ENCODE measurements at places on chromosomes 12 and 14.

GRCh38 chr12:118982984-118983761 lies 1.8 kb downstream of the SRRM4 start:
- DNase-seq = no peak

- no peak for DNase-seq
Measured at GRCh38 chr14:89401241-89401640, 15.8 kb downstream of the FOXN3 start.

DNA sequence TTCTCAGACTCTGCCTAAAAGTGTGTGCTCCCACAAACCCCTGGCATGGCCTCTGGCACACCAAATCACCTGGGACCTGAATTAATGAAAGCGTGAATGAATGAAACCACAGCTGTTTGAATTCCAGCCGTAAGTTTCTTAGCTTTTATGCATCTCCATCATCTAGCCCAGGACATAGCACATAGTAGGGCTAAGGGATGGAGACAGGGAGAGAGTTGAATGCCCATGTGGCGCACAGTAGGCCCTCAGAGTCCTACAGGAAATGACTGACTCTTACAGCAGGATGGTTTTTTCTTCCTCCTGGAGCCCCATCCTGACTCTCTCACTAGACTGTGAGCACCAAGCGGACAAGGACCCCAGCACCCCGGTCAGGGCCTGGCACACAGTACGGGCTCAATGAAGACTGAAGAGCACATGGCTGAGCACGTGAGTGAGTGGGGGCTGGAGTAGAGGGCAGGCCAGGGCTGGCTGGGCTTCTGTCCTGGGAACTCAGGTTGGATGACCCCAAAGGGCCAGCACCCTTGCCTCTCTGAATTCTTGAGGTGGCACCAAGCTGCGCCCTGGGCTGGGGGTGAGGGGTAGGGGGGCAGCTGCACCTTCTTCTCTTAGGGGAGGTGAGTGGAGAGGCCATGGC lies 351.3 kb downstream of the MED13L start:
- no peak for DNase-seq

GRCh38 chr12:27055966-27056365 lies 26.4 kb downstream of the C12orf71 start:
- DNase-seq = no peak

- DNase-seq = no peak
Measured at GRCh38 chr12:53618275-53618674, 7.9 kb downstream of the ATF7 start.

- no peak for DNase-seq
Measured at GRCh38 chr12:89413234-89413633, 60.9 kb upstream of the DUSP6 start.

DNA sequence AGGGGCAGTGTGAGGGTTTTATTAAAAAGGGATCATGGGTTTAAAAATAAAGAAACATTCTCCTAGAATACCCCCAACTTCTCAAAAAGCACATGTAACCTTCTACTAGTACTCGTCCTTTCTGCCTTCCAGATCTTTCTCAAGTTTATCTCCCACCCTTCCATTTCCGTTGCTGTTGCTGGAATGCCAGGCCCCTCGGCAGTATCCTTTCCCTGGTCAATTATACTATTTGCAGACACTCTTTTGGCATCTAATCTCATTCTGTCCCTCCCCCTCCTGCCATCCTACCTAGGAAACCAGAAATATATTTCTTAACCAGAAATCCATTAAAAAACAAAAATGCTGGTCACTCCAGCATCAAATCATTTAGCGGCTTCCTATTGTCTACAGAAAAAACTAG lies 198.2 kb upstream of the ATP2B1 start:
- DNase-seq = no peak

GRCh38 chr12:85489194-85489593 lies 209.2 kb downstream of the ALX1 start:
- DNase-seq = no peak

GRCh38 chr12:101875162-101875561 lies 2.2 kb upstream of the DRAM1 start:
- no peak for DNase-seq

- DNase-seq = no peak
Measured at GRCh38 chr12:115297445-115297844, 613.5 kb upstream of the TBX3 start.

GRCh38 chr12:118307069-118307954 lies 65.4 kb downstream of the TAOK3 start:
- DNase-seq = no peak

DNA sequence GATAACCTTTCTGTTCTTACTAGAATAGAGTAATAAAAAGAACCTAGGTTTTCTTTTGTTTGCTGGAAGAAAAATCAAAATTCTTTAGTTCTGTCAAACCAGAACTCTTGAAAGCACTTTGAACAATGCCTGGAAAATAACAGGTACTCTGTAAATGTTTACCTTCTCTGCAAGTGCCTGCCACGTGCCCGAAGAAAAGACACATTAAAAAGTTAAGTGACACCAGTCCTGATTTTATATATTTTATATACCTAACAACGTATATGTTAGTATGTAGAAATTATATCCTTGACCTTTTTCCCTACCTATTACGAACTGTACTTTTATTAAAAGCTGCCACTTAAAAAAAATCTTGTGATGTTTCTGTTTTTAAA lies 976 bp downstream of the THAP2 start:
- no peak for DNase-seq

DNA sequence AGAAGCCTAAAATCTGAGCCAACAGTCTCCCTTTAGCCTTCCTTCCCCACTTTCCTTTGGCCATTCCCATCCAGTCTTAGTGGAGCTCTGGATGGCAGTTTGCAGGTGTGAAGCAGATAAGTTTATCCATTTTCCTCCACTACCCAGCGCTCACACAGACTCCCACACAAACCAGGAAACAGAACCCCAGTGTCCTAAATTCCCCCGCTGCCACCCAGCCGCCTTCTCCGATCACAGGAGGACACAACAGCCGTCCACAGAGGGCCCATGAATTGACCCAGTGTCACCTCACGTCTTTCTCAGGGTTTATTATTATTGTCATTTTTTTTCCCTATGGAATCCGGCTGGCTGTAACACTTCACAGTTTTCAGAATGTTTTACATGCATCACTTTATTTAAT lies 16.4 kb downstream of the CD9 start:
- DNase-seq = no peak

DNA sequence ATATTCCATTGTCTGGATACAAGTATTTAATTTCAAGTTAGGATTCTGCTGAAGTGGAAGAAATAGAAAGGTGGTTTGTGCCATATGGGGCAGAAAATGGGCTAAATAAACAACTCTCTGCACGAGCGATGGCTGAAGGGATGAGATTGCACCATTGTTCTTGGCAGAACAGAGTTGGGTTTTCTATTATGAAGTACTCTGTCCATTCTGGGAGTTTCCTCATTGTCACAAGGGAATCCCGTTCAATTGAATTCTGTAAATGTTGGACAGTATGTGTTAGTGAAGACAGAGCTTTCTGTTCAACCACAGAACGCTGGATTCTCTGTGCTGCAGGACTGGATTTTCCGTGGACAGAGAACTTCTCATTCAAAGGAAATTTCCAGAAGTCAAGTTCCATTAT lies 345.5 kb upstream of the PRICKLE1 start:
- no peak for DNase-seq

DNA sequence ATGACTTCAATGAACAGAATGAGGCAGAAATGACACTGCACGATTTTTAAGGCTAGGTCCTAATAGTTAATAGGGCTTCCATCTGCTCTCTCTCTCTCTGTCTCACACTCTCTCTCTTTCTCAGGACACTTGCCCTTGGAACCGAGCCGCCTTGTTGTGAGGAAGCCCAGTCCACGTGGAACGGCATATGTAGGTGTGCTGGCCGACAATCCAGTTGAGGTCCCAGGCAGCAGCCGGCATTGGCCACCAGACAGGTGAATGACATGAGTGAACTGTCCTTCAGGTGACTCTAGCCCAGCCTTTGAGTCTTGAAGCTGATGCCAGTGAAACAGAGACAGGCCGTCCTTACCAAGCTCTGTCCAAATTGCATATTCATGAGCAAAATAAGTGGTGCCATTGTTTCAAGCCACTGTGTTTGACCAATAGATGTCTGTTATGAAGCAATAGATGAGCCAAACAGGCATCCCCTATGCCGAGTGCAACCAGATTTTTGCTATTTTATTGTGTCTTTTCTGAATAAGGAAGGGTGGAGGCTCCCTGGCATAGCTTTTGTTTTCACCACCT lies 217.5 kb upstream of the LHX5 start:
- no peak for DNase-seq

- DNase-seq = no peak
Measured at GRCh38 chr12:3329361-3329760, 161.6 kb upstream of the PRMT8 start.

- DNase-seq = no peak
Measured at GRCh38 chr12:67911275-67911600, 78.0 kb upstream of the IFNG-AS1 start.

DNA sequence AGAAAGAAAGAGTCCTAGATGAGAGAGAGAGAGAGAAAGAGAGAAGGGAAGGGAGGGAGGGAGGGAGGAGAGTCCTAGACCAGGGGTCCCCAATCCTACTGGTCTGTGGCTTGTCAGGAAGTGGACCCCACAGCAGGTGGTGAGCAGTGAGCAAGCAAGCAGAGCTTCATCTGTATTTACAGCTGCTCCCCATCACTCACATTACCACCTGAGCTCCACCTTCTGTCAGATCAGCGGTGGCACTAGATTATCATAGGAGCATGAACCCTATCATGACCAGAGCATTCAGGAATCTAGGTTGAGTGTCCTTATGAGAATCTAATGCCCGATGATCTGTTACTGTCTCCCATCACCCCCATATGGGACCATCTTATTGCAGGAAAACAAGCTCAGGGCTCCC lies 39.2 kb upstream of the AMN1 start:
- DNase-seq = no peak

- DNase-seq = no peak
Measured at GRCh38 chr12:43237238-43237879, 314.6 kb downstream of the ADAMTS20 start.

DNA sequence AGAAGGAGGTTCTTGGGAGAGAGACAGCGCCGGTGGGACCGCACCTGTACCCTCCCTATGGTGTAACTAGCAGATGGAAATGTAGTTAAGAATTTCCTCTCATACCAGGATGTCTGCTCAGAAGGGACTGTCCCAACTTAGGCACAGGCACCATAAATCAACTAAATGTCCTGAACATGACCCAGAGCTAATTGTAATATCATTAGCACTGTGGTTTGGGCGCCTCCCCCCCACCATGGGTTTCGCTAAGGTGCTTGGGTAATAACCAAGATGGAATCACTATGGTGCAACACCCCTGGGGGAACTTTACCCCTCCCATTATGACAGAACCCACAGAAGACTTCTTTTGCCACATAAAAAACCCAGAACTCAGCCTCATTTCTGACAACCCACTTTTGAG lies 15.9 kb downstream of the ZNF641 start:
- DNase-seq = no peak

- DNase-seq = no peak
Measured at GRCh38 chr12:15526033-15526432, 203.7 kb downstream of the PTPRO start.

GRCh38 chr14:24463884-24464785 lies 21.6 kb upstream of the SDR39U1 start:
- DNase-seq = no peak

GRCh38 chr12:83198291-83199015 lies 511.7 kb downstream of the TMTC2 start:
- DNase-seq = no peak

DNA sequence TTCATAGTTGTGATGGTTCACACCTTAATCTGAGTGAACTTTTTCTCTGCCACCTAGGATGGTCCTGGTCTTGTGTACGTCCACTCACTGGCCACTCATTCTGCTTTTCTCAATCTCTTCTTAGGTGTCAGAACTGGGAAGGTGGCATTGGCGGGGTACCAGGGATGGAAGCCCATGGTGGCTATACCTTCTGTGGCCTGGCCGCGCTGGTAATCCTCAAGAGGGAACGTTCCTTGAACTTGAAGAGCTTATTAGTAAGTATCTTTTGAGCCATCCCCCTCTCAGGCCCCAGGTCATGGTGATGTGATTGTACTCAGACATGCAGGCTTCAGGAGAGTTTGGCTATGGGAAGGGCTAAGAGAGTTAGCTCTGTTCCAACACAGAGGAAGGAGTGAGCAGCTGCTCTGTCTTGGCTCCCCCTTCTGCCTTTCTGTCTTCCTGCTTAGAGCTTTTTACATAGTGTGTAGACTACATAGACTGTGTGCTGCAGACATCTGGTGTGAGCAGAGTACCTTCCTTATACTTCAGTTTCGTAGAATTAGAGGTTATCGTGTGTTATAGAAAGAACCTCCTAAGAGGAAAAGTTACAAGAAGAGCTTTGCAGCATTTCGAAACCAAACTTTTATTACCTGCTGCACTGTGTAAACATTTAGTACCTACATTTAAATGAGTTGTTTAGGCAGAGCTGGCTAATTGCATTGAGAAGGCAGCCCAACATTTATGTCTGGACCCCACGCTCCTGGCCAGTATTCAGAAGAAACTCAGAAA lies 54.2 kb downstream of the FNTB start:
- DNase-seq = no peak

GRCh38 chr14:98544174-98544573 lies 727.8 kb downstream of the BCL11B start:
- no peak for DNase-seq

GRCh38 chr14:40618225-40618898 lies 988.3 kb upstream of the LRFN5 start:
- DNase-seq = no peak

- DNase-seq = no peak
Measured at GRCh38 chr14:105283899-105284298, 16.9 kb downstream of the BRF1 start.

- DNase-seq = no peak
Measured at GRCh38 chr14:65301862-65302539, 110.5 kb upstream of the FUT8 start.

- no peak for DNase-seq
Measured at GRCh38 chr14:72643317-72643801, 250.5 kb downstream of the DPF3 start.

GRCh38 chr12:105443802-105444652 lies 113.5 kb downstream of the C12orf75 start:
- DNase-seq = no peak

- no peak for DNase-seq
Measured at GRCh38 chr14:54881235-54881760, 21.3 kb downstream of the GCH1 start.

- DNase-seq = no peak
Measured at GRCh38 chr14:104404922-104405321, 174.6 kb upstream of the C14orf180 start.

DNA sequence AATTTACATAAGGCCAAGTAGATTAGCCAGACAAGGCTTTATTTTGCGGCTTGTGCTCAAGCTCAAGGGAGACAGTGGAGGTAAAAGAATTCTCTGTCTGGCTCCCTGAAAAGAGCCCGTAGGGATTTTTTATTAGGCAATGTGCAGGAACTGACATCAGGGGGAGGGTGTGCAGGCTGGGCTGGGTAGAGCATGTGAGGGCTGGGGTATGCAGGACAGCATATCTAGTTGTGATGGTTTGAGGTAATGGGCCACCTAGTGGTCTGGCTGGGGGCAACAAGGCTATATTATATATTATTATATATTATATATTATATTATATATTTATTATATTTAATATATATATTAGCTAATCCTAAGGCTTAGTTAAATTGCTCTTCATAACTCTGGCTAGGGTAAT lies 102.1 kb downstream of the TMEM117 start:
- no peak for DNase-seq
